Vagina (tissue), 2 donors: ENCODE measurements at places on chromosomes 4 and X.

GRCh38 chr4:94290245-94290644 lies 52.4 kb downstream of the HPGDS start:
- DNase-seq = no peak

GRCh38 chr4:126552321-126552720 lies 1080.4 kb upstream of the INTU start:
- DNase-seq = no peak

DNA sequence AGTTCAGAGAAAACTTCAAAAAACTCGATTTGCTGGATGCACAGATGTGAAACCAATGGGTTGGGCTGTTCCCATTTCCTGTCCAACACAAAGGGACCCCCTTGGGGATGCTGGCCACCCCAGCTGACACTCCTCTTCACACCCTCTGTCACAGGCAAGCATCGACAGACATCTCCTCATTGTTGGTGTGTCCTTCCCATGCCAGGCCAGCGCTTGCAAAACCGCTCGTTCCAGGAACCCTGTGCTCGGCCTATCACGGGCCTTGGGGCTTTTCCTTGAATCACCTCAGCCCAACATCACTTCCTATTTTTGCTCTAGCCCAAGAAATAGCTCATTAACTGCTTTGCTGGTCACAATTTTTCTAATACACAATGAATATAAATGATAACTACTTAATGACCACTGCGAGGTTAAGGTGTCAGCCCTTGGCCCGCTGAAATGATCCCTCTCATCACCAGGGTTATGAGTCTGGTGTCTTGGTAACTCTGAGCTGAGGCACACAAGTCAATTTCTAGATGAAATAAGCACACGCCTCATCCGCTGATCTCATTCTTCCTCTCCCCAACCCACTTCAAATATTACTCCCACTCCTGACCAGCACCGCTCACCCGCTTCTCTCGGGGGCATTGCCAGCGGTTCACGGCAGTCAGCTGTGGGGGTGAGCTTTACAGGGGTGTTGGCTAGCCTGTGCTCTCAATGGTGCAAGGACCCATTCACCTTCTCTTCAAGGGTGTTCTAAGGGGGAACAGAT lies 32.3 kb downstream of the BCOR start:
- DNase-seq = no peak

DNA sequence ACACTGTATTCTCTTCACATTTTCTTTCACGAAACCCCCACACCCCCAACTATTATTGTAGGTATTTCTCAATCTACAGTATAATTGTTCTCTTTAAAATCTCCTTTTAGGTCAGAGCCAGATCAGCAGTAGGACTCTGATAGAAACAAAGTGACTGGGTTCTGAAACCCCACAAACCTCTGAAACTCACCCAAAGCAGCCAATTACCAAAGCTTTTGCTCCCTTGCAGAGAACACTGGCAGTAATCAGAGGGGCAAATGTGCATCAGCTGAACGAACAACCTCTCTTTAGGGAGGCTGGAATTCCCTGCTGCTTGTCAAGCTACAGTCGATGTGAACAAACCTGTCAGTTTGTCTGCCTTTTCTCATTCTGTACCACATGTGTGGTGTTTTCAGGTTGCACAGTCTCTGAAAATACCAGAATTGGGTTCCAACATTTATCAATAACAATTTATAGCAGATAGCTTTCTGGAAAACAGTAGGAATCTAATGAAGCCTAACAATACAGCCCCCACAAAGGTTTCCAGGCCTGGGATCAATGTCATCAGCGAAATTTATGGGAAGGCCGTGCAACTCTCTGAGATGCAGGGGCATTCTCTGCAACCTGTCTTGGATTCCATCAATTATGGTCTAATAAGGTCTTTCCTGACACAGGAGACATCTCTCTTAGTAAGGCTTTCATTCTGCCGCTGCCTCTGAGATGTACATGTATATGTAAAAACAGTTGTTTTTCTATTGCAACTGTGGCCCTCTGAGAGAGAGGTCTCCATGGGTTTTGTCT lies 395.9 kb downstream of the GPAT3 start:
- DNase-seq = no peak

DNA sequence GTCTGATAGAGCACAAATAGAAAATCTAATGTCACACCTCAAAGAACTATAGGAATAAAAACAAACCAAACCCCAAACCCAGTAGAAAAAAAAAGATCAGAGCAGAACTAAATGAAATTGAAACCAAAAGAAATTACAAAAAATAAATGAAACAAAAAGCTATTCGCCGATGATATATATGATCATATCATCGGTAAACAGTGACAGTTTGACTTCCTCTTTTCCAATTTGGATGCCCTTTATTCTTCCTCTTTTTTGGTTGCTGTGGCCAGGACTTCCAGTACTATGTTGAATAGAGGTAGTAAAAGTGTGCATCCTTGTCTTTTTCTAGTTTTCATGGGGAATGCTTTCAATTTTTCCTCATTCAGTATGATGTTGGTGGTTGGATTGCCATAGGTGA lies 215.3 kb upstream of the AR start:
- no peak for DNase-seq

- DNase-seq = no peak
Measured at GRCh38 chrX:71935476-71935875, 24.8 kb downstream of the NHSL2 start.

DNA sequence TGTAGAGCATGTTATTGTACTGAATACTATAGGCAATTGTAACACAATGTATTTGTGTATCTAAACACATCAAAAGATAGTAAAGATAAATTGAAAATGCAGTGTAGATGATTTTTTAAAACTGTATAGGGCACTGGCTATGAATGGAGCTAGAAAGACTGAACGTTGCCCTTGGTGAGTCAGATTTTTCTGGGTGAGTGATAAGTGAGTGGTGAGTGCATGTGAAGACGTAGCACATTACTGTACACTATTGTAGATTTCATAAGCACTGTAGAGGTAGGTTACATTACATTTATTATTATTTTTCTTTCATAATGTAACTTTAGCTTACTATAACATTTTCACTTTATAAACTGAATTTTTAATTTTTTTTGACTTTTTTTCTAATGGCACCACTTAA lies 1491.6 kb downstream of the TECRL start:
- DNase-seq = no peak

GRCh38 chr4:152735906-152736305 lies 43.6 kb downstream of the TIGD4 start:
- DNase-seq = no peak

DNA sequence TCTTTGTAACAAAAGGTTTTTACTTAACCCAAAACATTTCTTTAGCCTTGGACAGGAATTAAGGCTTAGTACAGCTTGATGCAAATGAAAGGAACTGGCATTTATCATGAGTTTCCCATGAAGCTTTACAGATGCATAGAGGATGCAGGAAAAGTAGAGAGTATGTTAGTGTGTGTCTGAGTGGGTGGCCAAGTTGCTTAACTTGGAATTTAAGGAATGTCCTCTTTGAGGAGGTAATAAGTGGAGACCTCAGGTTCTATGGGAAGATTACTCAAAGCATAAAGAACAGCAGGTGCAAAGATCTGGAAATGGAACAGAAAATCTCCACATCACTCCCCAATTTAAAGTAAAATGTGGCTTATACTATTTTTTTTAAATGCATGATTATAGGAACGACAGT lies 457.9 kb downstream of the KCNIP4 start:
- DNase-seq = no peak

DNA sequence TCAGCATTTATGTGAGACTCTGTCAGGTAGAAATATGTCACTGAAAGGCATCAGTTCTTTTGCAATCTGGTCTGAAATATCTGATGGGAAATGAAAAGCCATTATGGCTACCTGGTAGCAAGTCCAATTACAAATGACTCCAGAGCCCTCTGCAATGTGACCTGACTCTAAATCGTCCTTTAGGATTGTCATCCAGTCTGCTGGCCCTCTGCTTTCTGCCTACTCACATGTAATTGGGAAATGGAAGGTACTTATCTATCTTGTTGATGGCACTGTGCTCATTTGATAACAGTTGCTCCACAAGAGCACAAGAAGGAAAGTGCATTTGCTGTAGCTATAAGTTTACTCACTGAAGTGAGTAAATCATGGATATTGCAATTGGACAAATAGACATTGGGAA lies 799.8 kb downstream of the RAPGEF2 start:
- no peak for DNase-seq

DNA sequence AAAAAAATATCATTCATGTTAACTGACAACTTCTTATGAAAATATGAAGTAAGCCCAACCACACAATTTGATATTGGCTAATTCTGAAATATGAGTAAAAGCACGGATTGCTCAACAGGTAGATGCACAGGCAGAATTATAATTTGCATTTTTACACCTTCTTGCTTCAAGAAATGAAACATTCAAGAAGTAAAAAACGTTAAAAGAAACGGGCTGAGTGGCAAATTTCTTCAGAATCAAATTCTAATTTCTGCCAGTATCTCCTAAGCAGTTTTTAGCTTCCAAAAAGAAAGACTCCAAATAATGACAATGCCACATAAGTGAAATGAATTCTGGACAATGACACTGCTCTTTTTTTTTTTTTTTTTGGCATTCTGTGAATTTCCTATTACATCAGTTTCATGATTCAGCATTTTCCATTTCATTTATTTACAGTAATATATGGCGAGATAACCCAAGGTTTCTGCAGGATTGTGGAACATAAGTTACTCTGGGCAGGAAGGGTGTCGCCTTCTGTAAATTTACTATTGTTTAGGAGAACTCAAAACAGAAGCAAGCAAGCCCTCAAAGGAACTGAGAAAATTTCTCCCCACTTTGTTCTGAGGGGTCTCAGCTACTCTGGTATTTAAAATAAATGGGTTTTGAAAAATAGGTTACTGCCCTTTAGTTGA lies 1.4 kb downstream of the SEL1L3 start:
- no peak for DNase-seq

DNA sequence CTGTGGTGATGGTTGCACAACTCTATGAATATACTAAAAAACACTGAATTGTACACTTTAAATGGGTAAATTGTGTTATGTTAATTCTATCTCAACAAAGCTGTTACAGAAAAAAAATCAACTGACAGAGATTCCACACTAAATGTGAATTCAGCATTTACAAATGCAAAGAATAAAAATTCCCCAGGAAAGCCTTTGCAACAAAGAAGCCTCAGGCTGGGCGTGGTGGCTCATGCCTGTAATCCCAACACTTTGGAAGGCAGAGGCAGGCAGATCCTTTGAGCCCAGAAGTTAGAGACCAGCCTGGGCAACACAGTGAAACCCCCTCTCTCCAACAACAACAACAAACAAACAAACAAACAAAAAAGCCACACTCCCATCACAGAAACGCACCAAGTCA lies 8.9 kb downstream of the BCLAF3 start:
- DNase-seq = no peak

DNA sequence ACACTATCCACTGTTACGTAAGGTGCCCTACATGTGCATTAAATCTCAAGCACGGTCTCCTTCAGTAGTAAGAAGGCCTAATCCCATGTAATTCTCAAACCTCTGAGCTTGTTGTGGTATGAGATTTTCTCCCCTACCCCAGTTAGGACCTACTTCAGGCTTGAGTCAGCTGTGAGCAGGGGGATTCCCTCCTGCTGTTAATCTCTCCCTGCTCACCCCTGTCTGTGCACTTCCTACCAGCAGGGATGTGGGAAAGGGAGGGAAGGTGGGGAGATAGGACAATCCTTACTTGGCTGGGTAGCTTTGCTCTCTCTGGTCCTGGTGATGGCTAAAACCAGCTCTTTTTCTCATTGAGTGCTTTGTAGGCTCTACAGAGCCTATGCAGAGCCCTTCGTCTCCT lies 60.8 kb downstream of the PALLD start:
- no peak for DNase-seq

GRCh38 chr4:160038615-160039014 lies 935.7 kb downstream of the RAPGEF2 start:
- no peak for DNase-seq

DNA sequence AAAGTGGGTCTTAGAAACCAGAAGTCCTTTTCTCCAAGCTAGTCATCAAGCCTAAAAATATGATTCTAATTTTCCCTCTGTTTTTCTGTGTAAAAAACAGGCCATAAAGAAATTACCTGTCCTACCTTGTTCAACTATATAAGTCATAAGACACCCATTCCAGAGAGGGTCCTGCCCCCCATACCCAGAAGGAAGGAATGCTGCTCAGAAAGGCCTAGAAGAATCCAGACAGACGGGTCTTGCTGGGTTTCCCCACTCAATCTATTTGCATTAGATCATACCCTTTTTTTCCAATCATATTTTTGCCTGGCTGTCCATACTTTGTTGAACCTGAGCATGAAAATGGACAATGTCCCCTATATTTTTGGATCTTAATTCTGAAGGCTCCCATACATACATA lies 16.3 kb upstream of the XAGE2 start:
- no peak for DNase-seq

DNA sequence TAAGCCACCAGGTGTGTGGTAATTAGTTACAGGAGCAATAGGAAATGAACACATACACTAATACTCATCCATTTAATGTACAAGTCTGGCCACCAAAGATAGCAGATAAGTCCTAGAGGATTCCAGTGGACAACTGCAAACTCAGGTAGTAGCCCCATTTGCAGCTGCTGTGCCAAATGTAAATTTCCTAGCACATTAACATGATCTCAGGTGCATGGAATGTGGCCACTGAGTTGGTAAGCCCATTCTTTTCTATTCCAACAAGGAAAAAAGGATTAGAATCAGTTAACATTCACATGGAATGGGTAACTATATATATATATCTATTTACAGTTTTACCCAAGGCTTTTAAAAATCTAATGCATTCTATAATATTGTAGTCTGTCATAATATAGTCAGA lies 23.3 kb upstream of the FRAS1 start:
- DNase-seq = no peak

GRCh38 chr4:89752932-89753598 lies 83.9 kb downstream of the SNCA start:
- DNase-seq = no peak

DNA sequence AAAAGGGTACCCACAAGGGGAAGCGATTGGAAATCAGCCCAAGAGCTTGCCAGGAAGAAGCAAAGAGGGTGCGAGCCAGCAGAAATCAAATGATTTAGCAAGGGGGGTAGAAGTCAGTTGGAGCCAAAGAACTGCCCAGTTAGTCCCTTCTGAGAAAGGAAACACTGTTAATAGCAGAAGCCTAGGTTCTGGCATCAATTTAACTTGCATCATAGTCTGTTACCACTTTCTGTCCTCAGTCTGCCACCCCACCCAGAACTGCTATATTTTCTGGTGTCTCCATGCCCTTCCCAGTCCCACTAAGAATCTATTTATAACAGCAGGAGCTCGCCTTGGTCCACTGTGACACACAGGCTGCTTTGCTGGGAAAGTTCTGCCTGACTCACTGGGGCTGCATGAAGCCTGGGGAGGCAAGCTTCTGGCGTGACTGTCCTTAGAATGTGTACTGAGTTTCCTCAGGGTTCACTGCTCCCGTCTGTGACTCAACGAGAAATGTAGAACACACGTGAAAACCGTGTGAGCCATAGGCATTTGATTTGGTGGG lies 157.8 kb upstream of the TTC29 start:
- no peak for DNase-seq
